ENCODE measurements at places on chromosomes 13 and 19.

- no peak for DNase-seq
These were observed 745.2 kb downstream of the PCDH17 start for GRCh38 chr13:58376775-58377174.

GRCh38 chr13:32075170-32075851 lies 43.7 kb downstream of the FRY start:
- no peak for DNase-seq

GRCh38 chr13:25860862-25861261 lies 191.0 kb downstream of the SHISA2 start:
- DNase-seq, result no peak

GRCh38 chr13:93690139-93690538 lies 463.5 kb downstream of the GPC6 start:
- DNase-seq, result no peak

DNA sequence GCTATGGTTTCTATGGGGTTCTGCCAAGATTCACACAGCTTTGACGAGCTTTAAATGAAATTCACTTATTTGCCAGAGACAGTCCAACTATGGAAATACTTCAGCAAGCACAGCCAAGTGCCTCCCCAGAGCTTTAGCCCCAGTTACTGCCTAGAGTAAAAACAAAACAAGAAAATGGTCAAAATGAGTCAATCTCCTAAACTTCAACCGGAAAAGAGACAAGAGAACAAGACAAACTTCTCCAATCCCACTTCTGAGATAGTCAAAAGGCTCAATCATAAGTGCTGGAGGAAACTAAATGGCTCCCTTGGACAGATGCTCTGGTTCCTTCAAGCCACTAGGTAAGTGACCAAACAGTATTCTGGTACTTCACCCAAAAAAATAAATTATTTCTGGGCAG lies 65.8 kb downstream of the KATNAL1 start:
- DNase-seq, result no peak

GRCh38 chr13:23472189-23472588 lies 38.7 kb upstream of the SACS start:
- DNase-seq, result no peak

DNA sequence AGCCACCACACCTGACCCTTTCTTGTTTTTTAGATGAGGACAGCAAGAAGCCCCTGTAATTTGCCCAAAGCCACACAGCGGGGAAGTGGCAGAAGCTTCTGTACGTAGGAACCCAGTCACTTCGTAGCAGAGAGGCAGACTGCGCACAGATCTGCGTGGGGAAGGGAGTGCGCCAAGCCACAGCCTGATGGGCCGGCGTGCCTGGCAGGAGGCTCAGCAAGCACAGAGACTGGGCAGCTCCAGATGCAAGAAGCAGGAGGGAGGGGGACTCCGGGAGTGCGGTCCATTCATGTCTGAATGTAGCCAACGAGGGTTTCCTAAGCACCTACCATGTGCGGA lies 347 bp upstream of the TJP3 start:
- DNase-seq, result no peak

GRCh38 chr13:23845105-23845725 lies 44.0 kb downstream of the MIPEP start:
- DNase-seq, result peak; percentile 18

GRCh38 chr19:8046569-8047165 lies 5.9 kb upstream of the CCL25 start:
- no peak for DNase-seq

- no peak for DNase-seq
These were observed 1.9 kb upstream of the KL start for GRCh38 chr13:33014291-33014690.

GRCh38 chr13:109998684-109999533 lies 212.5 kb upstream of the IRS2 start:
- peak; percentile 66 for DNase-seq

- no peak for DNase-seq
These were observed 53.9 kb downstream of the VAV1 start for GRCh38 chr19:6826281-6826920.

GRCh38 chr13:51003642-51004041 lies 94.1 kb downstream of the RNASEH2B start:
- peak; percentile 8 for DNase-seq

DNA sequence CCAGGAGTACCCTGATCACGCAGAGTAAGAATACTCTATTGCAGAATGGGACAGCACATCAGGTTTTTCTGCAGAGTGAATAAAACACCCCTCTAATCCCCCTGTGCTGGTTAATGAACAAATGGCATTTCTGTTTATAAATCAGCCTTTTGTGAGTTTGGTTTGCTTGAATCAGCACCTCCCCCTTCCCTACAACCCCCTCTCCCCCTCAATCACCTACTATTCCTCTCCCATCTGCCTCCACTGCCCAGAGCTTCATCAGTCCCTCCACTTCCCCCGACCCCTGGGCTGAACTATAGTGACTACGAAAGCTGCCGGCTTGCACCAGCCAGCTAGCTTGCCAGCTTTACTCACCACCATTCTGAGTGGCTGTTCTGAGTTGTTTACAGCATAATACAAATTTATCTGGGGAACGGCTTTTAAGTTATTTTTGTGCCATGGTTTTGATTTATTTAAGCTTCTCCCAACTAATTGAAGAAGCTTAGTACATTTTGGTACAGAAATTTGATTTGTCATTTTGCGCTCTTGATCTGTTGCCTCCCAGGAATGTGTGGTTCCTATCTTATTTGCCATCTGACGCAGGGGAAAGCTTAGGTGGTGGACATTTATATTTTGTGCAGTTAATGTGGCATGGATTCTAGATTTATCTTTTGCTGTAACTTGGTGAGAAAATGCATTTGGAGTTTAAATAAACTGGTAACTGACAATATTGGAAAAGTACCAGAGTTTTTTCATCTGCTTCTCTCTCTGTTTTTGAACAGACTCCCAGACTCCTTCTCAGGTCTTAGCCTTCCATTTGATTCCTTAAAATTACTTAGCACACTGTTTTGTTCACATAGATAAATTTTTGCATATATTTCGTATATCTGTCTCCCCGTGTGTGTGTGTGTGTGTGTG lies 41.7 kb upstream of the WDFY2 start:
- DNase-seq, result no peak

GRCh38 chr19:13163609-13164342 lies 13.6 kb downstream of the IER2 start:
- peak; percentile 63 for DNase-seq

- DNase-seq, result no peak
These were observed 18.1 kb upstream of the HSPH1 start for GRCh38 chr13:31179754-31180153.

- no peak for DNase-seq
These were observed 257.9 kb downstream of the COG6 start for GRCh38 chr13:39913339-39913738.

- no peak for DNase-seq
These were observed 13.9 kb downstream of the TINCR start for GRCh38 chr19:5553892-5554291.

DNA sequence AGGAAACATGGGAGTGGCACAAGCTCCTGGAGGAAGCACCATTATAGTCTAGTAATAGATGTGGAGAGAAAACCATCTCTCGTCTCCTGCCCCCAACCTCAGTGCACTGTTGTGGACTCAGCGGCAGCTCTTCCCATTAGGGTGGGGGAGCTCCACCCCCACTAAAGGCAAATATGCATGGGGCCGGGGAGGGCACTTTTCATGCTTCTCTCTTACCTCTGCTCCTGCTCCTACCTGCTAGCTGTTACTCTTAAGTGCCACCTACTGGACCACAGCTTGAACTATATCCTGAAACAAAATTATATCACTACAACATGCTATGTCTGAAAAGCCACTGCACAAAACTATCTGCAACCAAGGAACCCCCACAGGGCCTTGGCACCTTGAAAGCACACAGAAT lies 112.6 kb upstream of the DACH1 start:
- no peak for DNase-seq

DNA sequence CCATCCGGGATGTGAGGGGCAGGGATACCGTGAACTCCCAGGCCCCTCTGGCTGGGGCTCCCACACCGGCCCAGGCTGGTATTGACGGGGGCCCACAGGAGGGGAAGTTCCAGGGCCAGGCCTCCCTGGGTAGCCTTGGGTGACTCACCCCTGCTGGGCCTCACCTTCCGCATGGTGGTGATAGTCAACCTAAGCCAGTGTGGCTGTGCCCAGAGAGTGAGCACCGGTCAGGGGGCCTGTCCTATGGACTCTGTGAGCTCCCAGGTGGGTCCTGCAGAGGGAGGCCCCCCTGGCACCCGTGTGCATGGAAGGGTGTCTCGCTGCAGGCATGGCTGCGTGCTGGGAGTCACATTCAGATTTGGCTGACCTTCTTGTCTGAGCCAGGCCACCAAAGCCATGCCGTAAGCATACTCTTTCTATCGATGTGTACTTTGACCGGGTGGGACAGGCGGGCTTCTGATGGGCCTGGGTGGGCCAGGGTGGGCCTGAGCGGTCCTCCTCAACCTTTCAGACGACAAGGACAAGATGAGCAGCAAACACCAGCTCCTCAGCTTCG lies 27.6 kb downstream of the DHX34 start:
- DNase-seq, result peak; percentile 31

GRCh38 chr19:1884719-1885334 lies 469 bp downstream of the ABHD17A start:
- no peak for DNase-seq

GRCh38 chr13:37368501-37368900 lies 230.1 kb downstream of the POSTN start:
- no peak for DNase-seq

DNA sequence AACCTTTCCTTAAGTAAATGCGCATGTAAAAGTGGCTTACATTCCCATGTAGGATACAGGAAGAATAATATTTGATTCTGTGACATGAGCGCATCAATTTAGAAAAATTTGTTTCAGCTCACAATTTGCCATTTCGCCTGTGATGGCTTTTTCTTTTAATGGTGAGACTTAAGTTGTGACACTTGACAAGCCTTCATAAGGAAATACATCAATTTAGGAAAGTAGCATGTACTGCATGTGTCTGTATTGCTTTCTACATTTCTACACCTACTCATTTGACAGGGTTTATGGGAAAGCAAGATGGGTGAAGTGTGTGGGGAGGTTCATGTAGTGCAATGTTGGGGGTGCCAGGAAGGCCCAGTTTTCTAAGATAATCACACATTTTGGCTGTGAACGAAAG lies 12.1 kb upstream of the SCEL start:
- DNase-seq, result no peak

GRCh38 chr19:1258707-1259205 lies 10.4 kb downstream of the MIDN start:
- no peak for DNase-seq

GRCh38 chr19:45419396-45419795 lies 4.3 kb downstream of the ERCC1 start:
- DNase-seq, result peak; percentile 84

DNA sequence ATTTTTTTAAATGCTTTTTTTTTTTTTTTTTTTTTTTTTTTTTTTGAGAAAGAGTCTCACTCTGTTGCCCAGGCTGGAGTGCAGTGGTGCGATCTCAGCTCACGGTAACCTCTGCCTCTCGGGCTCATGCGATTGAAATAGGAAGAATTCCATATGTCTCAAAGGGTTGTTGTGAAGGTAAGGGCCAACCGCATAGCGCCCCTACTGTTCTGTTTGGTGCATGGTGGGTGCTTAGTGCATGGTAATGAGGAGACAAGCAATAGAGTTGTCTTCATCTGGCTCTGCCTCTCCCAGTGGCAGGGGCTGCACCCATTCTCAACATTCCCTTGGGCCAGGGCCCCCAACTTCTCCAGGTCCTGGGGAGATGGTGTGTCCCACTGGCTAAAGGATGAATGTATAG lies 68.7 kb downstream of the RASL11A start:
- peak; percentile 67 for DNase-seq

GRCh38 chr19:55391702-55392615 lies 6.2 kb downstream of the RPL28 start:
- DNase-seq, result no peak

- no peak for DNase-seq
These were observed 1317.0 kb downstream of the PCDH9 start for GRCh38 chr13:65913173-65913572.

DNA sequence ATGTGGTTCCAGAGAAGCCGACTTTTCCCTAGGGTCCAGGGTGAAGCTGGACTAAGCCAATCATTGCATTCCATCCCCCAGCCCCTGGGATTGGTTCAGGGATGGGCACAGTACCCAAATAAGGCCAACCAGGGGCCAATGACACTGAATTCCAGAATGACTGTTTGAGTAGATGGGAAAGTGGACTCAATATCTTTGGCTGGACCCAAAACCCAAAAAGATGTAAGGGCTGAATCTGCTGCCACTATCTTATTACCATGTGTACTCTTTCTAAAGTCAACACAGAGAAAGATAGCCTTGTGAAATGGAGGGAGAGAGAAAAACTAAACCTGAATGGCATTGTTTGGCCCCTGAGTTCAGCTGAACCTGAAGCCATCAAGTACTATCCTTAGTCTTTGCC lies 39.2 kb upstream of the TNFSF11 start:
- DNase-seq, result no peak

- no peak for DNase-seq
These were observed 374.5 kb upstream of the NBEA start for GRCh38 chr13:34567597-34567996.

DNA sequence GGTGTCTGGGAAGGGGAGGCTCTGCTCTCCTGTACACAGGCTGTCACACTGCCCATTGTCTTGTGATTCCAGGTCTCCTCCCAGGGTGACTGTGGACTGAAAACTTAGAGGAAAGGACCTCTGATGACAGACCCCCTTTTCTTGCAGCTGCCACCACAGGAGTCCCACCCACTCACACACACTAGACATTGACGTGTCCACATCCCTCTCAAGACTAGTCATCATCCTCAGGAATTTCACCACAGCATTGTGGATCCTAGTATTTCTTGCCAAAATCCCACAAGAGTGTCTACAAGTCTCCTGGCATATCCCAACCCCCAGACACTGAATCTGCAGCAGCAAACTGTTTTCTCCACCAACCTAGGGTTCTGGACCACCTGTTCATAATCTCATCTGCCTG lies 5.3 kb downstream of the ZNF85 start:
- DNase-seq, result no peak

DNA sequence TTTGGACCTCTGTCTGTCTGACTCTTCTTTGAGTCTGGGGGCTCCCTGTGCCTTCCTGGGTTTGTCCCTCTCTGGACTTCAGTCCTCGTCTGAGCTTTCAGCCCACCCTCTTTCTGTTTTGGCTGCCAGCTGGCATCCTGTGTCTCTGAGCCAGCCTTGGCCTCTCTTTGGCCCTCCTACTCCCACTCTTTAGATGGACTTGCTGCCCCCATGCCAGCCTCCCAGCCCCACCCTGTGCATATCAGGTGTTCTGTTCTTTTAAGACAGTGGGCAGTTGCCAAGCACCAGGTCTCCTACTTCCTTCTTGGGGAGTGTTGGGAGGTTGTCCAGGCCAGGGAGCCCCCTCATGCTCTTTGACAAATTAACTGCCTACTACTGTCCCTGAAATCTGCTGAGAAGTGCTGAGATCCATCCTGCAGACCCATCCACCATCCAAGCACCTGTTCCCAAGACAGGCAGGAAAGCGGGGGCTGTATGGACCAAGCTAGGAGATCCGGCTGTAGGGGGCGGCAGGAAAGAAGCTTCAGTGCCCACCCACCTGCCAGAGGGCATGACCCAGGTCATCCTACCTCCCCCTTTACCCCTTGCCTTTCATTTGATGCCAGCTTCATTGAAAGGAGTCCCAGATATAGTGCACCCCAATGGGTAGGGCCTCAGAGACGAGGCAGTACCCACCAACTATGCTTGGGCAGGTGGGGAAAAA lies 9.6 kb downstream of the CIC start:
- DNase-seq, result no peak

Measured in suppressor macrophage treated with lipopolysaccharide for 1 hour (primary cell).